ENCODE measurements at places on chromosomes 6 and 20.

GRCh38 chr6:162200945-162201690, 526.4 kb downstream of the PRKN start:
- DNase-seq = no peak

DNA sequence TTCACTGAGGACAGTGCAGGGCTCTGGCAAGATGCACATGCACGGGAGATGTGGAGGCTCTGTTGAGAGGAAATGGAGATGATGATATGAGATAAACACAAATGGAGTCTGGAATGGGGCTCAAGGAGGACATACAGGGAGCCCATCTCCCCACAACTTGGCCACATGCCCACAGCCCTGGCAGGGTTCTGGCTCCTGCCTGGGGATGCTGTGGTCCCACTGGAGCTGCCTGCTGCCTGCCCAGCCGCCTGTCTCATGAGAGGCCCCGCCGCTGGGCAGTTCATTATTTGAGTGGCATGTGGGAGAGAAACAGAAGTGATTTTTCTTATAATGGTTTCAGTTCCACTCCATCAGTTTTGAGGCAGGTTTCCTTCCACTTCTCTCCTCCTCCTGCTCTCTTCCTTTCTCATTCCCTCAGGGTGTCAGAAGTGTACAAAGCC, 133.6 kb upstream of the TRAF3IP2 start:
- DNase-seq = no peak

GRCh38 chr6:41306187-41306854, 19.8 kb upstream of the TREM1 start:
- DNase-seq = peak; percentile 46

- no peak for DNase-seq
Observed at GRCh38 chr6:69284176-69284730, 512.6 kb downstream of the LMBRD1 start.

GRCh38 chr6:33933101-33933500, 129.3 kb upstream of the MLN start:
- no peak for DNase-seq

GRCh38 chr6:52876056-52876787, 33.3 kb downstream of the GSTA3 start:
- peak; percentile 6 for DNase-seq

GRCh38 chr6:31483392-31483791, 14.6 kb upstream of the MICB start:
- DNase-seq = no peak

Measured in fibroblast of skin of right biceps (primary cell).